ENCODE measurements at places on chromosomes 2 and 18.
A peak's percentile ranks its signal among the peaks of the same experiment; 100 is the strongest.

- DNase-seq, result no peak
These were observed 713.4 kb upstream of the VRK2 start for GRCh38 chr2:57333221-57333620.

- no peak for DNase-seq
These were observed 2.6 kb upstream of the TMEFF2 start for GRCh38 chr2:192197357-192197756.

DNA sequence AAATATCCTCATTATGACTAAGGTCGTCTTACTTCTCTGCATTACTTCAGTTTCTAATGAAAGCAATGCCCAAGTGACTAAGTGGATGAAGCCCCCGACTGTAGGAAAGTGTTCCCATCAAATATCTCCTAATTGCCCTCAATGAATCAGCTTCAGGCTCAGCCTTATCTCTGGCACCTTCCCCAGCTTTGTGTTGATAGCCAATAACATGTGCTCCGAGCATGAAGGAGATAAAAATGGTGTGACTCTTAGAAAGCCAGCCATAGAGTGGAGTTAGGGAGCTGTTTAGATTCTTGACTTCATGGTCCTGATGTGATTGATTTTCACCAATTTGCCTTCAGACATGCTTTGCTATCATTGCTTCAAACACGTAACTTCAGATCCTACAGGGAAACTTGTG is 339.2 kb upstream of the NRP2 start:
- DNase-seq, result no peak

DNA sequence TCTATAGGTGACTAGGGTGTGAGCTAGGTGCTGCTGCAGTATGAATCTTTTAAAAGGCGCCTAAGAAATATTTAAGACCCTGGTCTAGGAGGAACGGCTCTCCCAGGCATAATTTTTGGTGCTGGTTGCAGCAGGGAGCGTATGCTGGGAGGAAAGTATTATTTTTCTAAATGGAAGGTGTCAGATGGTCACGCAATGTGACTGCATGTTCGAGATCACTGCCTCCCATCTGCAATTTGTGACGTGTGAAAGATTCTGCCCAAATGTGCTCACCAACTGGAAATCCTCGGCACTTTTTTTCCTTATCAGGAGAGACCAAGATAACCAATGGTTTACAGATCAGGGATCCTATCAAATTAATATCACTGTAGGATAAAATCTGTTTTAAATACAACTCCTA is 95.6 kb upstream of the KLHL14 start:
- no peak for DNase-seq

- DNase-seq, result no peak
These were observed 3.8 kb upstream of the SESTD1 start for GRCh38 chr2:179268277-179268925.

DNA sequence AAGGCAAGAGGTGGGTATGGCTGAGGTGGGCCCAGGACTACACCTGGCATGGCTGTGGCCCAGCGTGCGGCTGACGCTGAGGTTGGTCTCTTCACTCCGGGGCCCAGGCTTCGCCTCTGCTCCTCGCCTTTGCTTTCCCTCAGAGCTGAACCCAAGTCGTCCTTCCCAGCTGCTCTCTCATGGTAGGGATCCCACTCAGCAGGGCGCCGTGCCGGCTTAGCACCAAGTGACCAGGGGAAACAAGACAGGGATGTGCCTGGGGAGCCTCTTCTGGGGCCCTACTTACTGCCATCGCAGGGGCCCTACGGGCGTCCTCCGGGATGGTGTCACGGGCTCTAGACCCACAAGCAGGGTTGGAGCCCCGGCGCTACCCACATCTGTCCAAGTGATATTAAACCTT is 138.1 kb upstream of the ALKAL2 start:
- DNase-seq, result no peak

DNA sequence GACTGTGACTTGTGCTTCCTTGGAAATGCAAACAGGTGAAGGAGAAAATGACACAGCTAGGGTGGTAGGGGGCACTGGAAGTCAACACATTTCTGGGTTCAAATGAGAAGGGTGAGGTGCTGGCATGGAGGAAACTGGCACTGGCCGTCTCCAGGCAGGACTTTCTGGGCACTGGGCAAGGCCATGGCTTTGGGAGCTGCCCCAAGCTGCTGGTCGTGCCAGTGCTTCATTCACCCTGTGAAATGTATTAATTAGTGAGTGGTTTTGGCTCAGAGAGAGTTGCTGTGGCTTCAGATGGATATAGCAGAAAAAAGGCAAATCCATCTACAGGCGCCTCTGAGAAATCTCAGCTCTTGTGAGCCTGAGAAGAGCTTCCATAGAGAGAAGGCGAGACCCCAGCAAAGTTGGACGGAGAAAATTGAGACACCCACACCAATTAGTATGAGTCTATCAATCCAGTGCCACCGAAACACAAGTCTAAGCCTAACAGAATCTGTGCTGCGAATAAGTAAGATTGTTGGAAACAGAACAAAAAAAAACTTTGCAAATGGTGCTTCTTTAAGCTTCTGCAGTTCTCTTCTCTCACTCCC is 202.1 kb upstream of the TNP1 start:
- no peak for DNase-seq

DNA sequence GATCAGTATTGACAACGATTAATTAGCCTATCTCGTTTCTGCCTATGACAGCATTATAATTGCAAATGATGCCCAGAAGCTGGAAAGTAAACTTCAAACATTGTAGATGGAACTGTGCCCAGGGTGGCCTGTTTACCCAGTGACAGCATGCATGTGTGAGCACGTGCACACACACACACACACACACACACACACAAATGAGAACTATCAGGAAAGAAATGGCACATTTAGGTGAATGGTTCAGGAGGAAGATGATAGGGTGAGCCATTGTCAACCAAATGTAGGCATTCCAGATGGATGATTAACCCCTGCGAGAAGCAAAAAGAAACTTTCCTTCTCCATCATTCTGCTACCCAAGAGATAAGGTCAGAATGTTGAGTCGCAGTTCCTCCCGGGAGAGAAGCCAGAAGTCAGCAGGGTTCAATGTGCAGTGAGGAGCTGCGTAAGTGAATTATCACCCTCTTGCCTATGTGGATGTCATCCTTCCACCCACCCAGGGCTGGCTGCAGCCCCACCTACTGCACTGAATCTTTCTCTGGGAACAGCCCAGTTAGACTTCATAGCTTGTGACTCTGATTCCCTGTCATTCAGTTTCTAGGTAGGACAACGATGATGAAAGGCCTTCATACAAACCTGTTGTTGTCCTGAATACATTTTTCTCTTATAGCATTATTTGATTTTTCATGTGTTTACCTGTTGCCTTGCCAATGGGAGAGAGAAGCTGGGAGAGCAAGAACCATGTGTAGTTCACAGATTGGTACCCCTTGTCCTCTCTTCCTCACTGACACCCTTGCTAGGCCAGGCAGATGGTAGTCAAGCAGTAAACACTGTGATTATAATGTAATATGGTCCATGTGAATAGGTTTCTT is 3.5 kb upstream of the APOB start:
- no peak for DNase-seq

DNA sequence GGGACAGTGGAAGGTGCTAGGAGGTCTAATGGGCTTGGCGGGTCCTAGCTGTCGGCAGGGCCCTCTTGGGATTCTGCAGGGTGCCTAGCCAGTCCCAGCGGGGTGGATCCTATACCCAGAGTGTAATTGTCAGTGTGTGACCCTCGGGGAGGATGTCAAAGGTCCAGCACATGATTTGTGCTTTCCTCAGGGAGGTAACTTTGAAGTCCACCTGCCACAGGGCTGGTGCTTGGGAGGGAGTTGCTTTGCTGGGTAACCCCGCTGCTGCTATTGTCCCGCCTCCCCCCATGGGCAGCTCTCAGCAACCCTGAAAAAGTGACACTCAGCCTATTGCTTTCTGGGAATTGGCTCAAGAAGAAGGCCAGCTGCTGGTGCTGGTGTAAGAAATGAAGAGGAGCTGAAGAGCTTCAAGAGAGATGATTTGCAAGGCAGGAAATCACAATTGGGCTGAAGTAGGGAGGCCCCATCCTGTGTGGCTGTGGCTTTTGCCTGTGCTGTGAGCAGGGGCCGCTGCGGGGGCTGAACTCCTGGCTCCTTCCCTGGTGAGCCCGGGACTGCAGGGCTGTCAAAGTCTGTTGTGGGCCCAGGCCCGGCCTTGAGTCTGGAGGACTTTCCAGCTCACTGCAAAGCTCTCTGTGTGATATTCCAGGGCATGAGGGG is 36.4 kb downstream of the EMILIN2 start:
- peak; percentile 24 for DNase-seq

GRCh38 chr18:49368876-49369440 is 91.5 kb downstream of the DYM start:
- DNase-seq, result no peak

GRCh38 chr2:44934038-44934982 is 7.2 kb upstream of the SIX3 start:
- no peak for DNase-seq

DNA sequence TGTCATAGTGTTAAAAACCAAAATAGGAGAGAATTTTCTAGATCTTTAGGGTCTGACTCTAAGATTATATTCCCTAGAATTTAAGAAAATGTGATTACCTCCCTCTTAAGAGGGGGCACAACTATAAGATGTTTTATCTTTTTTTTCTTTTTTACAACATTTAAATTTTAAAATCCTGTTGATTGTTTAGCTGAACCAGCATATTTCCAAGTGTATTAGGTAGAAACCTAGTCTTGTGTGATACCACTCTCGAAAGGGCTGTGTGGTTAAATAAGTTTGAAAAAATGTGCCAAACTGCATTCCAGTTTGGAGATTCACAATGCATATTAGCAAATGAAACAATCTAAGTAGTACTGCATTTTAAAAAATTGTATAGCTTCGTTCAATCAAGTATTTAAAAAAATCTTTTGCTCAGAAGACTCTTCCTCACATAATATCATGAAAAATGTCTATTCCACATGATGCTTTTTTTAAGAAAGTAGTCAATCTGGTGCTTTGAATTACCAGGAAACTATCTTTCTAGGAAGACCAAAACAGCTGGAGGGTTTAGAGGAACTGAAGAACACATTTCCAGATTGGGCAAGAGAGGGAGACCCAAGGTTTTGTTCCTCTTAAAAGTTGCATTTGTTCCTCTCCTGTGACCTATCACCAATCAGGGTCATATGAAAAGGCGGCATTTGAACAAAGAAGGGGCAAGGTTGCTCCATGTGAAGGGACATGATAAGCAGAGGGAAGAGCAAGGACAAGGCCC is 98.8 kb downstream of the DPP4 start:
- no peak for DNase-seq

- DNase-seq, result no peak
These were observed 36.2 kb upstream of the ACAA2 start for GRCh38 chr18:49849331-49850217.

- DNase-seq, result no peak
These were observed at the start of gene CCDC141 for GRCh38 chr2:179049546-179050311. Gene CCDC141 (minus strand): TSS chr2:179050137. CDS start chr2:179049941, 196 bp downstream.

DNA sequence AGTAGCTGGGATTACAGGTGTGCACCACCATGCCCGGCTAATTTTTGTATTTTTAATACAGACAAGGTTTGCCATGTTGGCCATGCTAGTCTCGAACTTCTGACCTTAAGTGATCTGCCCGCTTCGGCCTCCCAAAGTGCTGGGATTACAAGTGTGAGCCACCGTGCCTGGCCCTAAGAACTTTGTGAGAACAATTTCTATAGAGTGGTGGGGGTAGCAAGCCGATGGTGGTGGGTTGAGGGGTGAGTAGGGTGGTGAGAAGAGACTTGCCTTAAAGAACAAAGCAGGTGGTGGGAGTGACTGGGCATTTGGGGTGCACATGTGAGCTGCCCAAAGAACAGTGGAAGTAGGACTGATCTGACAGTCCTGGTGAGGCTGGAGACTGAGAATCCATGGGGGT is 76.0 kb upstream of the ASB18 start:
- no peak for DNase-seq

DNA sequence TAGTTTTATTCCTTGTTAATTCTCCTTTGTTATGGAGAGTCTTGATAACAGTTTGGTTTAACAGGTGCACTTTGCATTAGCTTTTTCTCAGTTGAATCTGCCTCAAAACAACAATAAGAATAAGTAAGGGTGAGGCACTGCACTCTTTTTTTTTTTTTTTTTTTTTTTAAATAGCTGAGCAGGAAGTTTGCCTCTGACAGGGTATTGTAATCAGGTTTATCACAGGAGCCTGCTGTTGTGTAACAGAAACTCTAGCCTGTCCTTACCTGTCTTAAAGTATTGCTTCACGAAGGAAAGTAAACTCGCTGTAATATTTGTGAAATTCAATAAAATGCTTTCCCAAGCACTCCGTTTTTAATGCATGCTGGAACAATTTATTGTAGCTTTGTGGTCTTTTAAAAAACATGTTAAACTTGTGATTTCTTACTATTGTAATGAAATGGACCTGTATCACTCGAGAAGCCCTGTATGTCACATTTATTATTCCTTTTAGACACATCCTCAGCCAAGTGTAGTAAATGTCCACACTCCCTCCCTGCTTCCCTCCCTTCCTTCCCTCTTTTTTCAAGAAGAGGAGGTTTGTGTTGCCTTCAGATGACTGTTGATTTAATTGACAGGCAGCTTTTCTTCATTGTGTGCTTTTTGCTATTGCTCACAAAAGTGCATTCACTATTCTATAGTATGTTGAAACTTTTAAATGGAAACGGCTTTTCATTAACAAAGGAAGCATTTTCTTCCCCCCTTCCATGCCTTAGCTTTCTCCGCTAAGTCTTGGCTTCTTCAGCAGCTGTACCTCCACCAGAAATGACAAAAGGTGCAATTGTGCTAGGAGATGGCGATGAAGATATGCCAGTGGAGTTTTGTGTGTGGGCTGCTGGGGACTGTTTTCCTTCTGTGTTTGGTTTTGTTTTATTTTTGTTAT is 52.7 kb downstream of the TAF1B start:
- no peak for DNase-seq

- no peak for DNase-seq
These were observed 88.9 kb downstream of the GAREM1 start for GRCh38 chr18:32381761-32382160.

- DNase-seq, result no peak
These were observed 71.3 kb downstream of the PPP1R1C start for GRCh38 chr2:182057002-182057401.

DNA sequence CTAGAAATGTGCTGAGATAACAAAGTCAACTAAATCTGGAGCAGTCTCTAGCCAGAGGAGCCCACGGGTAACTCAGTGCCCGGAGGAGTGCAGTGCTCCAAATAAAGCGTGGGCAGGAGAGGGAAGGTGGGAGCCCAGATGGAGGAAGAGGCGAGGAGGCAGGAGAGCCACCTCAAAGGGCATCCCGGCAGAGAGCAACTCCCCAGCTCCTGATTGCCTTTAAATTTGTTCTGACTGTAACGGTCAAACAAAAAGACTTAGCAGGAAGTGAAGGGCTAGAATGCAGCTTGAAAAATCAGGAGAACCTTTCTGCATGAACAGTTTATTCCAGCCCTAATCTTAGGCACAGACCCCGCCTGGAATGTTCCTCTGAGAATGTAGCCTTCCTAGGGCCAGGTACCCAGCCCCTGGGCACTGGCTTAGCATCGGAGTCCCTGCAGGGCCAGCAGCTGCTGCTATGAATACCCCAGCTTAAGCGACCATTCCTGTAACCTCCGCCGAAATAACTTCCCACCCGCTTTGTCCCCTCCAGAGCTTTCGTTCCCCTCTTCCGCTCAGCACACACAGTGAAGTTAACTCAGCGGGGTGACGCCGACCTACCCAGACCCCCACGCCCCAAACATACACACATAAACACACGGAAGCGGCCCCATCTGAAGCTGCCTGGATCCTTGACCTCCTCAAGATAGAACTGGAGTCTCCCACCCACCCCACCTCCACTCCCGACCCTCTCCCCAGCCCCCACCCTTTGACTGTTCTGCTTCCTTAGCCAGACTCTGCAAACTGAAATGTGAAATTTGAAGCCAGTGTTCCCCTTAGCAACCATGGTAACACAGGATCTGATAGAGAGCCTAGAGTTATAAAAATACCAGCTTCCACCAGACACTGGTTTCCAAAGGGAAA is 123.2 kb downstream of the SMAD7 start:
- no peak for DNase-seq
